ENCODE measurements at places on chromosomes 1 and 21.

DNA sequence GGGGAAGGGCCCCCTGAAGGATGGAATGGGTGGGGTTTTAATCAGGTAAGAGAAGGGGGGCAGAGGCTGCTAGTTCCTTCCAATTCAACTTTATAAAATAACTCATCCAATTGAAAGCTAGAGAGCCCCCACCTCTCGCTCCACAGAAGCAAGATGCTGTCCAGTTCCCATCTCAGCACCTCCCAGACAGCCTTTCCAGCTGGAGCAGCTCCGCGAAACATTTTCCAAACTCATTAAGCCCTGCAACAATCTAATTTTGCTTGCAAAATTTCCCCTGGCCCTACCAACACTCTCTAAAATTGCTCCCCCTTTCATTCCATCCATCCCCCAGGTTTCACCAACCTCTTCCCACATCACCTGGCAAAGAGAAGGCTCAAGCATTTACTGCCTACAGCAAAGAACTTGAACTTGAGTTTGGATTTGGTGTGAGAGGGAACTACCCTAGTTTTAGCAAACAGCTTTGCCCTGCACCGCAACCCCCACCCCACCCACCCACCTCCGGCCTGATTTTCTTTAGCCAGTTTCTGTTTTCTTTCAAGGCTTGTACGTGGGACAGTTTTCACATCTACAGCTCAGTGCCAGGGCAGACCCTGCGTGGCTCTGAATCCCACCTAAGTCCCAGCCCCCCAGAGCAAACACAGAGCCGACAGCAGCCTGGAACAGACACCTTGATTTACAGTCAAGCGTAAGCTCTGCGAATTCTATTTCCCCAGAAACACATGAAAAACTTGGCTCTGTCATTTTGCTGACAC lies 46.7 kb downstream of the SYF2 start:
- no peak for DNase-seq

DNA sequence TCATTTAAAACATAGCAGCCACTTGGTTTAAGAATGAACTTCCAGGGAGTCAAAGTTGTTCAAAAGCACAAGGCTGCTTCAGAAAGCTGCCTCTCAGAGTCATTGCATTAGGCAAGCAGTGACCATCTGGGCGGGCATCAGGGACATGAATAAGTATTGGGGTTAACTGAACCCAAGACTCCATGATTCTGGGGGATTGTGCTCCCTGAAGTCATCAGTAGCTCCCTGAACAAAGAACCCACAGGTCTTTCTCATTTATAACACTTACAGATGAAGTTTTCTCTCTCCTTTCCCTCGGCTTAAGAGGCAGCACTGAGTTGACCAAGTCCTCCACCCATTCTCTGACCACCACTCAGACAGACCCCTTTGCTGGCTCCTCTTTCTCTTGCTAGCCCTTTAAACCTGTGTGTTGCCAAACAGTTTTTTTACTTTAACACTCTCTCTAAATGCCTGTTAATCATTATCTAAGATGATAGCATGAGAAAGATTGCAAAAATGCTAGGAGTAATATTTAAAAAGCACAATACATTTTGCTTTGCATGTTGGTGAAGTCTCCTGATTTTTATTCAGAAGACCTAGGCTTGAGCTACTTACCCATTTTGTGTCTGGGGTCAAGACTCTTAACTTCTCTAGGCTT lies 77.0 kb upstream of the ARHGAP29 start:
- DNase-seq, result no peak

GRCh38 chr1:172629170-172629569 lies 29.7 kb upstream of the FASLG start:
- no peak for DNase-seq

- no peak for DNase-seq
These were observed 54.2 kb upstream of the PRKACB start for GRCh38 chr1:84089867-84090266.

All from stimulated activated CD4-positive, alpha-beta T cell treated with anti-CD3 and anti-CD28 coated beads, Interleukin-4, amount 100 ng/mL, for 1 hour (primary cell).